ENCODE measurements at places on chromosomes 5 and 9. TPM values are rescaled to one million over a fixed set of nuclear protein-coding genes. Genes with fewer than 3 reads are reported as not detected.

Gene PRSS3
- 3.1 TPM for total RNA-seq

Gene OR2V1
- not detected for total RNA-seq

Gene ACTBL2
- 9.3 TPM for total RNA-seq

Gene FOXD4L5
- total RNA-seq = 0.07 TPM

Gene CDKN2B
- total RNA-seq = 24.1 TPM

Gene CYSRT1
- 0.44 TPM for total RNA-seq

Gene ATP10B
- not detected for total RNA-seq

Gene LECT2
- total RNA-seq = not detected

Gene LPCAT1
- 41.1 TPM for total RNA-seq
